ENCODE measurements at places on chromosomes 7 and 10. TPM values are rescaled to one million over a fixed set of nuclear protein-coding genes. Genes with fewer than 3 reads are reported as not detected.

DNA sequence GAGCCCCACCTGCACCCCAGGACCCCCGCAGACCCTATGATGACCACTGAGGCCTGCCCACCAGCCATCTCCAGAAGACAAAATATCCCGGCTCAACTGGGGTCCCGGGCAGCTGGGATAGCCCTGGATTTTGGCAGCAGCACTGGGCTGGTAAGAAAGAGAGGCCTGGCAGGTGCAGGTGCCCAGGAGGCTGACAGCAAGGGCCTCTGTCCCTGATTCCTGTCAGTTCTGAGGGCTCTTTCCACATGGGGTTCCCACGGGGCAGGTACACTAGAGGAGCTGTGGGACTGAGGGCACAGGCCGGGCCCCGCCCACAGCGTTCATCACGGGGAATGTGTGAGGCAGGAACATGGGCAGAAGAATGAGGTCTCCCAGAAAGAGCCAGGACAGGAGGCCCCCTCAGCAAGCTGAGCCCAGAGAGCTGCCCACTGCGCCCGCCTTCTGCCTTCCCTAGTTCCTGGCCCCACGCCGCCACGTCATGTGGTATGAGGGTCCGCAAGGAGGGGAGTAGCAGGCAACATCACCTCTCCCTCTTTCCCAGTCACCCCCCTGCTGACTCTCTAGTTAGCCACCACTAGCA is 12.8 kb upstream of the NDST2 start:
- DNase-seq: no peak

- no peak for DNase-seq
These were observed 362.3 kb upstream of the MTPN start for GRCh38 chr7:136339464-136339863.

DNA sequence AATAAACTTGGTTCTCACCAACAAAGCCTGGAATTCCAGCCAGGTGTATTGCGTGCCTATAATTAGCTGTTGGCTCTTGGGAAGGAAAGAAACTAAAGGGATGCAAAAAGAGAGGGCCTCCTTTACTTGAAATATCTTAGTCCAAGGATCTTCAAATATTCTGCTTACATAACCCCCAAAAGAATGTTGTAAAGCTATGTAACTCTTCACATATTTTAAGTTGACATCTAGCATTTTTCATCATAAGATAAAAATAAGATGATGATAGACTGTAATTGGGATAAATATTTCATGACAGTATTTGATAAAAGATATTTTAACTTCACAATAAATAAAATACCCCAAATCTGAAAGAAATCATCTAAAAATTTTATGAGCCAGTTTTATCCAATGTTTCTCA is 52.5 kb upstream of the SEPTIN7 start:
- DNase-seq: no peak

GRCh38 chr7:8564281-8564680 is 130.9 kb downstream of the NXPH1 start:
- DNase-seq: no peak

DNA sequence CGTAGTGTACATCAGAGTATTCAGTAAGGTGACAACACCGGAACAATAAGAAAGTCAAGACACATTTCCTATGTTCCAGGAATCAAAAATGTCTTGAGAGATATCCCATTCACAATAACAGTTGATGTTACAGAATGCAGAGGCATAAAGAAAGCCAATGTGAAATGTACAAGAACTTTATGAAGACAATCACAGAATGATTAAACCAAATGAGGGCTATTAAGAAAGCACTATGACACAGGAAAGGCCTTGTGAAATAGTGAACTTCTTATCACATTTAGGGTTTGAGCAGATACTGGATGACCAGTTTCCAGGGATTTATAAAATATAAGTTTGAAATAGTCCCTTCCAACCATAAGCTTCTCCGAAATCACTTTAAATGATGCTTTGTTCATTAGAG is 52.7 kb downstream of the VWDE start:
- no peak for DNase-seq

DNA sequence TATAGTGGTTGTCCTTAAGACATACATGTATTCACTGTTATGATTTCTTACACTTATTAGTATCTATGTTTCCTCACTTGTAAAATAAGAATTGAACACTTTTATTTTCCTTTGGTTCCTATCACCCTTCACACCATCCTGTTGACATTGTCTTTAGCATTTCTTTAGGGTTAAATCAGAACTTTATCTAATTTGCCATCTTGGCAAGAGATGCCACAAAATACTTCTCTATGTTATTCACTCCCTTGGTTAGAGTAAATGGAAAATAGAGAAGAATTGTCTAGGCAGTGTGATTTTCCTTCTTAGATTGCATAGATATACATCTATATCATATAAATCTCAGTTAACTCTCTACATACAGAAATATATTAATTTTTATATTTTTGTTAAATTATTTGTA is 204.7 kb downstream of the SEMA3D start:
- DNase-seq: no peak

DNA sequence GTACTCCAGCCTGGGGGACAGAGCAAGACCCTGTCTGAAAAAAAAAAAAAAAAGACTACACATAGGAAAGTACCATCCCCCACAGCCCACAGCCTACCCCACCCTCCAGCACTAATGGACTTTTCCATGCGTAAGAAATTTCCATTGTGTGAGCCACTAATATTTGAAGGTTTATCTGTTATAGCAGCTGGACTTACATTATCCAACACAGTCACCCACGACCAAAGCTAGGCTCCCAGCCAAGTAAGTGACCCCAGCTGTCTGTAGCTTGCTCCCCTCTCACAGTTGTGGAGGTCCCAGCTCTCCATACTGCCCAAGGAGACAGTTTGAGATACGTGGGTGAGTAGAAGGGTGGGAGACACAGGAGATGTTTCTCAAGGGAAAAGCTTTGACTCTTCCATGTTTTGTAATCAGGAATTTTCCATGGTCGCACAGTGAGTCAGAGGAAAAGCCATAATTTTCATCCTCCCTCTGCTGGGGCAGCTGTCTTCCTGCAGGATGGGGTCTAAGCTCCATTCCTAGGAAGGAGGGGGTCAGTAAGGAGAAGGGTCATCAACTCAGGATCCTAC is 57.4 kb downstream of the CAV1 start:
- DNase-seq: no peak

GRCh38 chr10:91856637-91857036 is 52.6 kb downstream of the FGFBP3 start:
- DNase-seq: no peak

DNA sequence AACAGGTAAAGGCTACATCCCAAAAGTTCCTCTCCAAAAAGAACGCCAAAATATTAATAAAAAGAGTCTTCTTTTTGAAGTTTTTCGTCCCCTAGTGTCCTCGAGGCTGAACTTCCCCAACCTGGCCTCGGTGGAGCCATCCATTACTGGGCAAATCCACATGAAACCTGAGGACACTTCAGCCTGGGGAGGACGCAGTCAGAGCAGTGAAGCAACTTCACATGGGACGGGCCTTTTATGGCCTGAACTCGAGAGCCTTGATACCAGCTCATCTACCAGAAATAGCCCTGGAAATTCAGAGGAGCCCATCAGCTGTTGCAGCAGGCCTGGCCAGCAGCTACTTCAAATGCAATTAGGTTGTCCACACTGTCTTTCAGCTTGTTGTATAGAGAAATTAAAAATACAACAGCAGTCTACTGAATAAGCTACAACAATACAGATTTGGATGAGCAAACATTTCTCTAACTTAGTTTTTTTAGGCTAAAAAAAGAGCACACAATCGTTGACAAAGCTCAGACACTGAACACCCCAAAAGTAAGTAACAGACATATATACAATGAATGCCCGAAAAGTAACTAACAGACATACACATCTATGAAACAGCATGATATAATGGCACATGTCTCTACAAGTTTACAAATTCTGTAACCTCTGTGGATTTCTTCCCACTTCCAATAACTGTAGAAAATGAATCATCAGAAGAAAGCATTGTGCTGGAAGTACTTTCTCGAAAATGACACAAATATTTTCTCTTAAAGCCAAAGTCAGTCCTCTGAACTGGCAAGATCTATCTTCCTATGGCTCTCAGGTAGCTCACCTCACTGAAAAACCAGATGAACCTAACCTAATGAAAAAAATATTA is at the start of gene SVIL:
TSS of gene SVIL (minus strand) at position 208 of the 862 bp plus-strand sequence. CDS start 79,913 bp downstream, outside the sequence.
- DNase-seq: no peak

GRCh38 chr10:17742918-17743317 is 9.1 kb upstream of the TMEM236 start:
- DNase-seq: no peak

DNA sequence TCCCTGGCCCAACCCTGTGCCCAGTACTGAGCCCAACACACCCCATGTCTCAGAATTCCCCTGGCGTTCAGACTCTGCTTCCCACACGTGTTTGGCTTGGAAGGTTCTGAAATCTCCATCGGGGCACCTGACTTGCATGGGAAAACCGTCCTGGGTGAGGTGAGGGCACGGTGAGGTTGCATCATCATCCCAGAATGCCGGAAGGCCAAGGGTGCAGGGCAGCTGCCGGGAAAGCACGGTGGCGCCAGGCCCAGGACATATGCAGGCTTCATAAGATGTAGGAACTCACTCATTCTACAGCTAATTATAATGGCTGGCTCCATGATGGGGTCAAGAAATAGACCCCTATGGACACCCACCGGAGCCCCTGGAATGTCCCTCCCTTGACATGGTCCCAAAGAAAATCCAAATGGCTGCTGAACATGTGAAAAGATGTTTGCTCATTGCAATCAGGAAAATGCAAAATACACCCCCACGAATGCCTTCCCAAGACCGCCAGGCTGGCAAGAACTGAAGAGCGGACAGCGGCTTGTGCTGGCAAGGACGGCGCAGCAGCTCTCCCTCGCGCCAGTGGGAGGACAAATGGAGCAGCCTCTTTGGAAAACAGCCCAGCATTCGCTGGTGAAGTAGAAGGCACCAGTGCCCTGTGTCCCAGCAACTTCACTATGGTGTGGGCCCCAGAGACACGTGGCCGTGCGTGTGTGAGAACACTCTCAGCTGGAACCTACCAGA is 2.3 kb downstream of the KNDC1 start:
- DNase-seq: no peak

- no peak for DNase-seq
These were observed 90.1 kb downstream of the RGS10 start for GRCh38 chr10:119452396-119452795.

- DNase-seq: no peak
These were observed 25.5 kb upstream of the PRKG1 start for GRCh38 chr10:51048792-51049191.

DNA sequence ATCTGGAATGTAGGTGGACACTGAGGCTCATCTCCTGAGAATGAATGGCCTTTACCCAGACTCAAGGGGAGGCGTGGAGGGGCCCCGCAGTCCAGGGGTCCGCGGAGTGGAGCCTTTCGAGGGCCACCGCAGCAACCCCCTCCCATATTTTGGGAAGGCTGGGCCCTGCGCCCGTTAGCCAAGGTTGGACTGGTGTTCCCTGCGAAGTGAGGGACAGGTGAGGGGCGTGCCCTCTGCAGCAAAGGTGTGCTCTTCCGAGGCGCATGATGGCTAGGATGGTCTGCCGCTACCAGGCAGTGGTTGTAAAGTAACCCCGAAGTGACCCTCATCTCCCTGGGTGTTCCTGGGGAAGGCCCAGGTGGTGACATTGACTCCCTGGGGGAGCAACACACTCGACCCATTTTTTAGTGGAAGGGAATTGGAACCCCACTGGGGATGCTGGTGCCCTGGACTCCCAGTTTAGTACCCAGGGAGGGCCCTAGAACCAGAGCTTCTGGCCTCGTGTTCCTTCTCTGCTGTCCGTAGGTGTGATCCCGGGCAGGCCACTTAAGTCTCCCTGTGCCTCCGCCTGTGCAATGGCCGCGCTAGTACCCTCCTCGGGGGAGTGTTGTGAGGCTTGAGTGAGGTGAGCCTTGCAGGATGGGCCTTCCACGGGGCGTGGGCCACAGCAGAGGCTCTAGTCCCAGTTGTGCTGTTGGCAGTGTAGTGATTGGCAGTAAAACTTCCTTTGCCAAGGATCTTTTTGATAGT is 779 bp downstream of the FAM241B start:
- no peak for DNase-seq

GRCh38 chr10:14215641-14216040 is 115.1 kb downstream of the FRMD4A start:
- DNase-seq: no peak

GRCh38 chr10:19250546-19250945 is 201.9 kb downstream of the MALRD1 start:
- DNase-seq: no peak

DNA sequence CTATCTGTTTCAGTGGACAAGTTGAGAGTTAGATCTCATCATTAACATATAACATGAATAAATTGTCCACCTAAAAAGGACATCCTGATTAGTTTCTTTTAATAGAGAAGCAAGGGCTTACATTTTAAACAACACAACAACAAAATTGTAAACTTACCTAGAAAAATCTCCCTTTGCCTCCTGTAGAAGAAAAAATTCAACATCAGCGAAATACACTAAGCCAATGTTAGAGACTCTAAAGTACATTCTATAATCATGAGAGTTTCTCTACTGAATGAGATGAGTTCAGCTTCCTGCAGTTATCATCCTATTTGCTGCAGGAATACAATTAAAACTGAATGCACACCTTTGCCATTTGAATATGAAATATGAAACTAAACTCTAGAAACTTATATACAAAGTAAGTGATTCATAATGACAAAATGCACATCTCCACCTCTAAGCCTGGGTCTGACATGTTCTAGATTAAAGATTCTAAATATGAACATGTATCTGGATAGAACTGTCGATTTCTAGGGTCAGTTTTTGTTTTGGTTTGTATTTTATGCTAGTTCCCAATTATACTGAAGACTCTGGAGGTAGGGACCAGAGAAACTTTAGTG is 174.8 kb downstream of the PRPF18 start:
- DNase-seq: no peak

DNA sequence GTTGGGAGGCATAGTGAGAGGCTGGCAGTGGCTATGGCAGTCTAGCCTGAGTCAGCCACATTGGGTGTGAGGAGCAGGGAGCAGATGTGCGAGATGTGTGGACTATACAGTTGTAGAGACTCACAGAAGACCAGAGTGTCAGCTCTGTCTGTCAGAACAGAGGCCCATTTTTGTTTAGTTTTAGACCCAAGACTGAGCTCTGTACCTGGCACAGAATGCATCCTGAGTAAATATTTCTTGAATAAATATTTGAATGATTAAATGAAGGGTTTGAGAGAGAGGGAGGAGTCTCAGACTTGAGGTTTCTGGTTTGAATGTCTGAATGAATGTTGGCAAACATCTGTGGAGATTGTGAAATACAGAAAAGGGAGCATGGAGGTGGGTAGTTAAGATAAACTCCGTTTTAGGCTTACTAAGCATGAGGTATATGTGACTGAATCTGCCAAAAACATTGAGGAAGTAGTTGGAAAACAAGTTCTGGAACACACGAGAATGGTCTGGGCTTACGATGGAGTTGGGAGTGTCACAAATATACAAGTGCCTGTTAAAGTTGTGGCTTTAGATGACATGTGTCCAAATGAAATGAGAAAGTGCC is 3.6 kb downstream of the SEC23IP start:
- no peak for DNase-seq

The TBXAS1 gene
- 11.1 TPM for total RNA-seq

The CRTAC1 gene
- total RNA-seq: not detected

The ANKMY2 gene
- 13.2 TPM for total RNA-seq

The TMEM176A gene
- not detected for total RNA-seq

The OR2A5 gene
- total RNA-seq: not detected

The NKX6-2 gene
- 0.14 TPM for total RNA-seq

The LIPK gene
- not detected for total RNA-seq

The SFMBT2 gene
- total RNA-seq: 1.2 TPM

The PITRM1 gene
- total RNA-seq: 172 TPM

The TMEM196 gene
- total RNA-seq: not detected

The SFXN2 gene
- total RNA-seq: 18.9 TPM

Data from epithelial cell of proximal tubule (primary cell).